ENCODE measurements at places on chromosomes 2 and 18.

DNA sequence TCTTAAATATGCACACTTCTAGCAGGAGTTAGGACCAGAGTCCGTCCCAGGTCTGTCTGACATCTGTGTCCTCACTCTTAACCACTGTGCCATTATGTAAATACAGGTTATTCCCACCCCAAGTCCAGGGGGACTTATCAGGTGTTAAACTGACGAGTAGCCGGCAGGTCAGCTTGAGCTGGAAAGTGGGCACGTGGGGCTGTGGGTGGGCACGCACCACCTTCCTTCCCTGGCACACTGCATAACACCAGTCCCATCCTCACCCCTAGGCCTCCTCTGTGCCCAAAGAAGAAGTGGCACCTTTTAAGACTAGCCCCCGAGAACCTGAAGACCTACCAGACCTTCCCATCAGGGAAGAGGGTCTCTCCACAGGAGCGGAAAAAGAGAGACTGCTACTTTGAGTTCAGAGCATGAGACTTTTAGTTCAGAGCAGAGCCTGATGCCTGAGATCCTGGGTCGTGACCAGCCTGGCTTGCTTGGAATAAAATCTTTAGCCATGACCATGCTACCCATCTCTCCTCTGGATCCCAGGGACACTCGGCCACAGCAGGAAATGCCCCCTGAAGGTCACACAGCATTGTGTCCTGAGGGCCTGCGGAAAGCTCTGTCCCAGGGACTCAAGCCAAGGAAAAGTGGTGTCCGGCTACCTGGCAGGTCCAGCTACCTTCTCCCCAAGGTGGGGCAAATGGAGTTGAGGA, 62.0 kb downstream of the CIB4 start:
- DNase-seq, result no peak

DNA sequence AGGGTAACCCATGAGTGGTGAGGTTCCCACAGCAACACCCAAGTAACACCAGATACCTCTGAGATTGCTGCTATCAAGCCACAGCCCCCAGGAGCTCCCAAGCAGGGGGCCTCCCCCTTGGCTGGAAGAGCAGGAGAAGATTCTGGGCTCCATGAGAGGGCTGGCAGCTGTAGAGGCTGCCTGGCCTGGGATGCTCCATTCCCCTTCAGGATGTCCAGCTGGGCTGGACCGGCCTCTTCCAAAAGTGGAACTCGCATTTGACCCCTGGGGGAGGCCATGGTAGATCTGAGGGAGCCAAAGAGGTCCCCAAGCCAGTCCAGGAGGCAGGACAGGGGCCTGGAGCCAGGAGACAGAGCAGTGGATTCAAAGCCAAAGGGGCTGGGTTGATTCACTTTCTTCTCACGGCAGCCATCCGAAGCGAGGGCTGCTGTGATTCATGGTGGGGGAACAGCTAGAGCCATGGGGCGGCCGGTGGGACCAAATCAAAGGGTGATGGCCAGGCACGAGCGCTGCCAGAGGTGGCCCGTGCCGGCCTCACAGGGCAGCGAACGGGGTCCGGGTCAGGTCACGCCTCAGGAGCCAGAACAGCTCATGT, 95.3 kb upstream of the ID2 start:
- DNase-seq, result no peak

DNA sequence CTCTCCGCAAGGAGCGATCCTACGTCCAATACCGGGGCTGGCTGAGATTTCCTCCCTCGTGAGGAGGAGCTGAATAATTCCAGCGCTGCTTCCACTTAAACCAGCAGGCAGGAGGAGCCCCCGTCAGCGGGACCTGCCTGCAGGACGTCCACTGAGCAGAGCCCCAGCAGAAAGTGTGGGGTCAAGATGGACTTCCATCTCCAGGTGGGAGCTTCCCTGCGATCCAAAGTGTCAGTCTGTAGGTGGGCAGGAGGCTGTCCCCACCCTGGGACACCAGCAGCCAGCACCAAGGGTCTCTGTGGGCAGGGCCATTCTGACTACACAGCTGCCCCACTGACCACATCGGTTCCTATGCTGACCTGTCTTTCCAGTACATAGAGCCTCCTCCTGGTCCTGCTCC, 462 bp upstream of the OTOS start:
- no peak for DNase-seq

DNA sequence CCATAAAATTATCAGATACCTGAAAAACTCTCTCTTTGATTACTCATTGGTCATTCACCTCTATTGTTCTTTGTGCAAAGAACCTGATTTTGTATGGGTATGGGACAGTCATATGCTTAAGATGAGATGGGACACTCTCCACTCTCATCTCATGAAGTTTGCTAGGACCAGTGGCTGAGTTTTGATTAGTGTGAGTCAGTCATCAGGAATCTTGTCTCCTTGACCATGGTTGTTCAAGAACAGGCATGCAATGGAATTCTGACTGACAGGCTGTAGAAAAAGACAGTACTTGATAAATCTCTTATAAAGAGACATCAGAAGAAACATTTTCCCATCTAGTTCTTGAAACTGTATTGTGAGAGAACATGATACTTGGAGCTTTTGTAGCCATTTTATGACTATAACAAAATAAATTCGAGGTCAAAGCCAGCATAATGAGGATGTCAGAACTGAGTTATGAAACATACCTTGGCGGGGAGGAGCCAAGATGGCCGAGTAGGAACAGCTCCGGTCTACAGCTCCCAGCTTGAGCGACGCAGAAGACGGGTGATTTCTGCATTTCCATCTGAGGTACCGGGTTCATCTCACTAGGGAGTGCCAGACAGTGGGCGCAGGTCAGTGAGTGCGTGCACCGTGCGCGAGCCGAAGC, 367.0 kb downstream of the NR4A2 start:
- DNase-seq, result no peak
